ENCODE measurements at places on chromosomes 12 and 14. TPM values are rescaled to one million over a fixed set of nuclear protein-coding genes. Genes with fewer than 3 reads are reported as not detected.

The PPP2R5C gene
- 134 TPM for total RNA-seq

The PDE3A gene
- total RNA-seq, result 8.5 TPM

The C14orf180 gene
- 0.26 TPM for total RNA-seq

The IFI27 gene
- 478 TPM for total RNA-seq

The ALX1 gene
- not detected for total RNA-seq

The OR11H12 gene
- total RNA-seq, result not detected

The KRT6B gene
- not detected for total RNA-seq

The BMP4 gene
- 44.2 TPM for total RNA-seq

The NANOG gene
- total RNA-seq, result 0.43 TPM

The KRT71 gene
- total RNA-seq, result not detected

The RPL10L gene
- not detected for total RNA-seq

The AHNAK2 gene
- total RNA-seq, result 16.0 TPM

The POLE2 gene
- total RNA-seq, result 1.5 TPM

The FOXA1 gene
- 17.3 TPM for total RNA-seq

The MAP3K9 gene
- total RNA-seq, result 9.9 TPM

Measured in mucosa of gallbladder (tissue), 1 donor.